ENCODE measurements at places on chromosomes 6 and 20.

DNA sequence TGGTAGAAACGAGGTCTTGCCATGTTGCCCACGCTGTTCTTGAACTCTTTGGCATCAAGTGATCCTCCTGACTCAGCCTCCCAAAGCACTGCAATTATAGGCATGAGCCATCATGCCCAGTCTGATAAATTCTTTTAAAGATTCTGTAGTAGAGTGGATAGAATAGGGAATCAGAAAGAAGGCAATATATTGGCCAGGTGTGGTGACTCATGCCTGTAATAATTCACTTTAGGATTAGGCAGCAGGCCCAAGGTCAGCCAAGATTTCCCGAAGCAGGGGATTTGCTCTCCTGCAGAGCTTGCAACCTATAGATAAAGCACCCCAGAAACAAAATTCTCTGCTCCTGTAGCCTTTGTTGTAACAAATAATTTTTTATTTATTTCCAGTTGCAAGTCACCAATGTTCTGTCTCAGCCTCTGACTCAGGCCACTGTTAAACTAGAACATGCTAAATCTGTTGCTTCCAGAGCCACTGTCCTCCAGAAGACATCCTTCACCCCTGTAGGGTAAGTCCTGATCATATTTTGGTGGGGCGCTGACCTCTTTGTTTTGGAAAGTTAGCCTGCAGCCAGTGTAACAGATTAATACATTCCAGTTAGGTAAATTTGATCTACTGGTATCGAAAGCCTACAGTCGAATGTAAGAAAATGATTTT is 30.4 kb upstream of the MROH8 start:
- no peak for DNase-seq

- no peak for DNase-seq
Measured at GRCh38 chr6:106138151-106138550, 52.0 kb downstream of the PRDM1 start.

- no peak for DNase-seq
Measured at GRCh38 chr6:42038811-42039408, 11.4 kb upstream of the TAF8 start.

- peak; percentile 96 for DNase-seq
Measured at GRCh38 chr6:27894839-27895762, 17.1 kb downstream of the OR2B2 start.

GRCh38 chr6:28969129-28969528 is 36.0 kb downstream of the ZNF311 start:
- no peak for DNase-seq

DNA sequence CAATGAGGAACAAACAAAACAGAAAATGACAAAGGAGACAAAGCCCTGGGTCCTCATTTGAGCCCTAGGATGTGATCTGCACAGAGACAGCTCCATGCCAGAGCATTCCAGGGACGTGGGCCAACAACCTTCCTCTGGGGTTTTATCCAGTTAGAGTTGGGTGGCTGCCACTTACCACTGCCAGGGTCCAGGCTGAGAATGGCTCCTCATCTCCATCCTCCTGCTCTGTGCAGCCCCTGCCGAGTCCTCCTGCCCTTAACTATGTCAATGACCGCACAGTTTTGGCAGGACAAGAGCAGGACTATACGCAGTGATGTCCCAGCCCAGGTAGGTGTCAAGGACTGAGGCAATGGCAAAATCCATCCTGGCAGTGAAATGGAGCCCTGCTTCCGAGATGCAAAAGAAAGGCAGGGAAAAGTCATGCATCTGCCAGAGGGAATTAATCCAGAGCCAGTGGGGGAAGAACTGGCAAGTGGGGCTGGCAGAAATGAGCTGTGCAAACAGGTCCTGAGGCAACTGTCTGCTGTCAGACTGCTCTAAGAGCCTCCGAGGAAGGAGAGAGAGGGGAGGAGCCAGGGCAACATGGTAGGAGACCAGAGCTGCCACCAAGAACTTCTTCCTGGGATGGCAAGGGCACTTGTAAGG is 449.4 kb downstream of the PTPRT start:
- no peak for DNase-seq

GRCh38 chr20:11231742-11232648 is 558.2 kb upstream of the JAG1 start:
- DNase-seq = no peak

GRCh38 chr20:13022401-13023155 is 13.8 kb downstream of the SPTLC3 start:
- DNase-seq = no peak

- no peak for DNase-seq
Measured at GRCh38 chr6:11889572-11889971, 111.0 kb upstream of the ADTRP start.

DNA sequence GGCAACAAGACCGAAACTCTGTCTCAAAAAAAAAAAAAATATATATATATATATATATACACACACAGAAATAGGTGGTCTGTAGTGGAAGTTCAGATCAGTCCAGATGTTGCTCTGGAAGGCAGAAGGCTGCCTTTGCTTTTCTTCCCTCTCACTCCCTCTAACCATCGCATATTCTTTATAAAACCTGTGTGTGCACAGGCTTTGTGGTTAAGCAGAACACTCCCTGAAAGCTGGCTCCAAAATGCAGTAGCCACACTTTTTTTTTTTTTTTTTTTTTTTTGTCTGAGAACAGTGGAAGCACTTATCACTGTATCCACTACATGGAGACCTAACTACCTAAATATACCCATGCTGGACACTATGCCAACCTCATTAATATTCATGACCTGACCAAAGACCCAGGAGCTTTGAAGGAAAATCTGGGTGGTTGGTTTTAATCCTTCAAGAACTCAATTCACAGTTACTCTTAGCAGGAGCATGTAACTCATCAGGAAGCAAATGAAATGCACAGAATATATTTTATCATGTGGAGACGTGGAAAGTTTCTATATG is 20.0 kb upstream of the GFOD1 start:
- no peak for DNase-seq

GRCh38 chr20:8943631-8944030 is 125.3 kb upstream of the PLCB4 start:
- no peak for DNase-seq

- no peak for DNase-seq
Measured at GRCh38 chr6:14305131-14305530, 187.6 kb downstream of the CD83 start.

DNA sequence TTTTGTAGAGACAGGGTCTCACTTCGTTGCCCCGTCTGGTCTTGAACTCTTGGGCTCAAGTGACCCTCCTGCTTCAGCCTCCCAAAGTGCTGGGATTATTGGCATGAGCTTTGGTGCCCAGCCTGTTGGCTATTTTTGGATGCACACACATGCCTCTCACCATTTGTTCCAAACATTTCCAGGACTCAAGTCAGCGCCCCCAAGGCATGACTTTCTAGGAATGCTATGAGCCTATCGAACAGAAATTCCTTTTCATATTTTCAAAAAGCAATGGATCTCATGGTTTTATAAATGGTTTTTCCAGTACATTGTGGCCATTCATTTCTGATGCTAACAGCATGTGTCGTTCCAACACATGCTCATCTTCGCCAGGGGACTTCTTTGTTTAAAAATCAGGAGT is 119.3 kb upstream of the NAA20 start:
- no peak for DNase-seq

DNA sequence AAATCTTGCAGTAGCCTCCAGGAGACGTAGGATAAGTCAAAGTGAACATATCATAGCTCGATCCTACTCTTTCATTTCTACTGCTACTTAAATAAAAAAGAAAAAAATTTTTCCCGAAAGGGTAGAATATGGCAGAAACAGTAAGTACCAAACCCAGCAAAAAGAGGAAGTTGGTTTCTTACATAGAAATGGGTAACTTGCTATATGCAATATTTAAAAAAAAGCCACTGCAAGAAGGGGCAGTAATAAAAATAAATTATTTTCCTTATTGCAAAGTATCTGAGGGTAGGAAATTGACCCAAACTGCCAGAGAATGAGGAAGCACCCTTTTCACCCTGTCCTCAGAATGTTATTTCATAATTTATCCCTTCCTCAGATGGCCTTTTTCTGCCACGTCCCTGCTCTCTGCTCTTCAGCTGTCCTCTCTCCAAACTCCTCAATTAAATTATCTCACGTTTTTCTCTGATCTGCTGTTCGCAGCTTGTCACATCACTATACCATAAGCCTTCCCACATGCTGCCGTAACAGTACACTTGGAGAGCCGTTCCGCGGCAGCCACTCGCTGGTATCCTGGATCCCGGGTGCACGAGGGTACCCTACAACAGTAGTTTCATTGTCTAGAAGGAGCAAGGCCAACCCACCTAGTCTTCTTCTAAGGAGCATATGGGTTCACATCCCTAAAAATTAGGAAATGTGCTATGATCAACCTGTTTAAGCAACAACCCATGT is 149.6 kb downstream of the BACH2 start:
- no peak for DNase-seq

- no peak for DNase-seq
Measured at GRCh38 chr6:12165722-12166280, 124.4 kb upstream of the EDN1 start.
